ENCODE measurements at places on chromosomes 1 and 21. TPM values are rescaled to one million over a fixed set of nuclear protein-coding genes. Genes with fewer than 3 reads are reported as not detected.

NBPF4 gene
- total RNA-seq: not detected

SLC19A1 gene
- total RNA-seq: 13.5 TPM

ERI3 gene
- total RNA-seq: 36.6 TPM

TINAGL1 gene
- total RNA-seq: 719 TPM

OR14K1 gene
- total RNA-seq: not detected

IVL gene
- total RNA-seq: not detected

VHLL gene
- total RNA-seq: not detected

ALPL gene
- total RNA-seq: 0.19 TPM

PIGR gene
- total RNA-seq: under 0.01 TPM

DIO1 gene
- not detected for total RNA-seq

VWA5B1 gene
- not detected for total RNA-seq

BGLAP gene
- total RNA-seq: 0.19 TPM

LRIF1 gene
- 13.8 TPM for total RNA-seq

NDUFS5 gene
- 620 TPM for total RNA-seq

VASH2 gene
- total RNA-seq: 0.19 TPM

GRHL3 gene
- total RNA-seq: not detected

ETV3L gene
- total RNA-seq: not detected
